ENCODE measurements at places on chromosomes 16 and 17.

DNA sequence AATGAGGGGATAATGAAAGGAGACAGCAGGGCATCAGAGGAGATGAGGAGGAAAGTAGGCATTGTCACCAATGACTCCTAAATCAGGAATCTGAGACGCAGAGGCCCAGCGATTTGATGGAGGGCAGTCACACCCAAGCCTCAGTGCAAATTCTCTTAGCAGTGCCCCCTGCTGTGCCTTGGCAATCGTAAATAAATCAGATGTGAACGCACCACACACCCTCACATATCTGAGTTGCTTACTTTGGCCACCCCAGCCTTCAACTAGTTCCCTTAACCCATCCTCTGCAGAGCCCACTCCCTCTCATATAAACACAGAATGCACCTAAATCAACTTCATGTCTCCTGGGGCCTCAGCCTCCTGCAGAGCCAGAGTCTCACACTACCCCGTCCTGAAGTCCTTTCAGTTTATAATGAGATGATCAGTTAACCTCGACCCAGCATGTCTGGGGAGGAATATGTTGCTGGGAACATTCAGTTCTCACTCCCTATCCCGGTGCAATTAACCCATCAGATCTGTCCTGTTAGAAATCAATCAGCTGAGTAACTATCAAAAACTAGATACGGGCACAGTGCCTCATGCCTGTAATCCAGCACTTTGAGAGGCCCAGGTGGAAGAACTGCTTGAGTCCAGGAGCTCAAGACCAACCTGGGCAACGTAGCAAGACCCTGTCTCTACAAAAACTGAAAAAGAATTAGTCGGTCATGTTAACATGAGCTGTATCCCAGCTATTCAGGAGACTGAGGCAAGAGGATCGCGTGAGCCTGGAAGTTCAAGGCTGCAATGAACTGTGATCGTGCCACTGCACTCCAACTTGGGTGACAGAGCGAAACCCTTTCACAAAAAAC is 78.4 kb downstream of the SLC39A11 start:
- DNase-seq: no peak

DNA sequence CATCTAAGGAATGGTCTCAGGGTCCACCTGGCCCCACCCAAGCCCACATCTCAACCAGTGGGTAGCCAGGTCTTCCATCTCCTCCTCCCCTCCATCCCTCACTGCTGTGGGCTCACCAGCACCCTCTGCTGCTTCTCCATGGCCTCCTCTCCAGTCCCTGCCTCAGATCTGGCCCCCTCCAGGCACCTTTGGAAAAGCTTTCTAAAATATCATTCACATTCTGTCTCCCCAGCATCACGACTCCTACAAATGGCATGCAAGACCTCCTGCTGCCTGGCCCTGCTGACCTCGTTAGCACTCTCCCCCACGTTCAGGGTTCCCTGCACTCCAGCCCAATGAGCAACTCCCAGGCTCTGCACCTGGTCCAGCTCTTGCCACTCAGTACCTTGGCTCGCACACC is 13.7 kb downstream of the GLP2R start:
- no peak for DNase-seq

DNA sequence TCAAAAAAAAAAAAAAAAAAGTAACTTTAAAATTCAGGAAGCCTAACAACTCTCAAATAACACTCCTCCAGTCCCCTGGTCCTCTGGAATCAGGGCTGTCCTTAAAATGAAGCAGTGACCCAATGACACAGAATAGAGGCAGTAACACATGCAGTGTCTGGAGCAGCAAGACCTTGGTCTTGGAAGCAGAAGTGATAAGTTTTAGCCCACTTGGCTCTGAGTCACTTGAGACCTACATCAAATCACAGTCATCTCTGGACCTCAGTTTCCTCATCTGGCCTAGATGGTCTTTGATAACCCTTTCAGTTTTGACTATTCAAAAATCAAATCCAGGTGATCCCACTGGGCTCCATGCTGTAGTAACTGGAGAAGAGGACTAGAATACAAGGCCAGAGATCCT is 39.0 kb downstream of the LYRM1 start:
- DNase-seq: no peak

GRCh38 chr17:55763856-55764255 is 13.0 kb downstream of the PCTP start:
- DNase-seq: no peak

DNA sequence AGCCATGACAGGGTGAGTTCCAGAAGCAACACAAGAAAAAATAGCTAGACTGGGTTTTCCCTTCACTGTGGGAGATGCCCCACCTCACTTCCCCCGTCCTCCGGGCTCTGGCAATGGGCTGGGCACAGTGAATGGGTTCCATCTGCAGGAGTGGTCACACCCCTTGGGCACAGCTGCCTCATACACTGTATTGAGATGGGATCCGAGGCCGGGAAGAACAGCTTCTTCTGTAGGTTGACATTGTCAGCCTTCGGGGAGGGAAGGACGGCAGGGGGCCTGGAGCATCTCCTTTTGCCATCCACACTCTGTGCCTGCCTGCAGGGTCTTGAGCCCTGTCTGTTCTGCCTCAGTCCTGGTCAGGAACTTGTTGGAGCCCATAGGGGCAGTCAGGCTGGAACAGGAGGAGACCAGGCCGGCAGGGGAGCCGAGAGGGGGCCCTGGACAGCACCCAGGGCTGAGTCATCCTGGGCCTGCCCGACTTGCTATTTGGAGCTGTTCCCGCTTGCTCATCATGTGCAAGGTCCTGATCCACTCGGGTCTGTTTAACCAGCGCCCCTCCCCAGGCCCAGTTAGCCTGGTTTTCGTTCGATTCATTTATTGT is 286.7 kb downstream of the SEC14L1 start:
- DNase-seq: no peak

DNA sequence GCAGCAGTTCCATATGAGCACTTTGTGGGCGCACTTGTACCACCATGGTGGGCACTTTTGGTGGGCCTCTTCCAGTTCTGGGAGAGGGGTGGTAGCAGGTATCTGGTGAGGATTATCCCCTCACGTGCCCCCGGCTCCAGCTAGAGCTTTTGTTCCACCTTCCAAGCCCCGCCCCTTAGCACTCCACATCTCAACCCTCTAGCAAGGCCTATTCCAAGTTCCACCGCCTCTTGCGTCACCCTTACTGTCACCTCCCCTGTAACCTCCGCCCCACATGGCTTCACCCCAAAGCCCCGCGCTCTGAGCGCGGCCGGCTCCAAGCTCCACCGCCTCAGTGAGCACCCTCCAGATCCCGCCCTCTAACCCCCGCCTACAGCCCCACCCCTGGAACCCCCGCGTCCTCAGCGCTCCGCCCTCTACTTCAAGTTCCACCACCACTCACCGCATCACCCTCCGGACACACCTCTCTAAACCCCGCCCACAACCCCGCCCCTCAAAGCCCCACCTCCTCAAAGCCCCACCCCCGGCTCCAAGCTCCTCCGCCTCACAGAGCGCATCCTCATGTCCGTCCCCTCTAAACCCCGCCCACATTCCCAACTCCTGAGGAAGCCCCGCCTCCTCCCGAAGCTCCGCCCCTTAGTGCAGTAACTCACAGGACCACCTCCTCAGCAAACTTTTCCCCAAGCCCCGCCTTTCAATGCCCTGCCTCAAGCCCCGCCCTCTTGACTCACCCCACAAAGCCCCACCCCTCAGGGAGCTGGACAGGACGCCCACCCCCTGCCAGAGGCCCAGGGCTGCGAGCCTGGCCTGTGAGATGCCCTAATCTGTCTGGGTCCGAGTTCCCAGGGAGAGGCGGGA is 11.1 kb downstream of the SCN4A start:
- DNase-seq: peak; percentile 64

- DNase-seq: no peak
Measured at GRCh38 chr17:2892305-2892971, 96.2 kb downstream of the RAP1GAP2 start.

- no peak for DNase-seq
Measured at GRCh38 chr16:30581457-30581856, 4.0 kb downstream of the ZNF785 start.

- DNase-seq: no peak
Measured at GRCh38 chr17:77042476-77043231, 98.1 kb upstream of the SEC14L1 start.

- DNase-seq: no peak
Measured at GRCh38 chr17:50534222-50534978, 1.9 kb downstream of the EPN3 start.

DNA sequence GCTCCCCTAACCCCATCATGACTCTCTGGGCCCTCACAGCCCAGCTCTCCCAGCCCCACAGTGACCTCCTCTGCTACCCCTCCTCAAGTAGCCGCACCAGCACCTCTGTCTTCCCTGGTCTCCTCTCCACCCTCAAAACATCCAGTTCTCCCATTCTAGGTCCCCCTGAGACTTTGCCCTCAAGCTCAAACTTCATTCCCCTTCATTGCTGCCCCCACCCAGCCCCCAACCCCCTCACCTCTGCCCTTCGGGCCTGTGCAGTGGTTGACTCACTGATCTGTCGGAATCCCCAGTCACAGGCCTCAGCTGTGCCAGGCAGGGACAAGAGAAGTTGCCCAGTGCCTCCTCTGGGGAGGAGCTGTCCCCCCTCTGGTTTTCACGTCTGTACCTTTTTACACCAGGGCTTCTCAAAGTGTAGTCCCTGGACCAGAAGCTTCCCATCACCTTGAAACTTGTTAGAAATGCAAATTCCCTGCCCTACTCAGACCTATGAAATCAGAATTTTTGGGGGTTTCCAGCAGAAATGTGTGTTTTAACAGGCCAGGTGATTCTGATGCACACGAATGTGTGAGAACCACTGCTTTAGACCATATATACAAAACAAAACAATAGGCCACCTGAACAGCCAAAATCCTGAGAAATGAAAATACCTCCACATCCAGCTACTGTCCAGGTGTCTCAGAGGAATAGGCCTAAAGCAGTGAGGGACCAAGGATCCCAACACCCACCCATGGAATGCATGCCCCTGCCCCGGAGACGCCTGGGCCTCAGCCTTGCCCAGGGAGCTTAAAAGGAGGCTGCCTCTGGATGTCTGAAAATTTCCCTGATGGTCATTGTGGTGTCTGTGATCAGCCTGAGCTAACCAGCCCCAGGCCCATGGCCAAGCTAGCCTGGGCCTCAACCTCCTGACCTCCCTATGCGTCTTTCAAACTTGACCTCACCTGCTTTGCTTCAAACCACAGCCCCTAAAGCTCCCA is 853 bp upstream of the DOK4 start:
- DNase-seq: peak; percentile 67

DNA sequence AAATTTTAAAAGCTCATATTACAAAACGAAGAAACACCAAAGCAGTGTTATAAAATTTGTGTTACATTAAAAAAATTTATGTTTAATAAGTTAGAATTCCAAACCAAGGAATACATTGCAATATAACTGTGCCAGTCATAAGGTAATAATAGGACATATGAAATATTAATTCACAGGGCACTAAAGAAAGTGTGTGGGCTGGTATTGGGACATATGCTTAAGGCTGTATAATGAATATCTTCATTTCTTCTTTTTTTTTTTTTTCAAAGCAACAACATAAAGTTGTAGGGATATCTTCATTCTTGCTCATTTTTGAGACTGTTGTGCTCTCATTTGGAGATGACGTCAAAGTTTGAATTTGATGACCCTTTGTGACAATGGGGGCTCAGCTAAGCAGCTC is 17.5 kb upstream of the FBXO47 start:
- no peak for DNase-seq

DNA sequence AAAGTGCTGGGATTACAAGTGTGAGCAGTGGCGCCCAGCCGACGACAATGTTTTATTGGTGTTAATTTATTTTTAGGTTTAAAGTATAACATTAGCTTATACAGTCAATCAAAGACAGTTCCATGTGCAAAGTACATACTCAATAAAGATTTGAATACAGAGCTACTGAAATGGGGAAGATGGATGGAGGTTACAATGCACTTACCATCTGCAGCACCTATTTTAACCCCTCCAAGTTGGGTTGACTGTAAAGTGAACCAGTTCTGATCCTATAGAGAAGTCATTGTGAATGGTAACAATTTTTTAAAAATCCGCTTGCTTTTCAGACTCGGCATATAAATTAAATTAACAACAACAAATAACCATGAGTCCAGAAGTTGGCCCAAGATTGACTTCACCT is 679 bp upstream of the PSKH1 start:
- DNase-seq: no peak

DNA sequence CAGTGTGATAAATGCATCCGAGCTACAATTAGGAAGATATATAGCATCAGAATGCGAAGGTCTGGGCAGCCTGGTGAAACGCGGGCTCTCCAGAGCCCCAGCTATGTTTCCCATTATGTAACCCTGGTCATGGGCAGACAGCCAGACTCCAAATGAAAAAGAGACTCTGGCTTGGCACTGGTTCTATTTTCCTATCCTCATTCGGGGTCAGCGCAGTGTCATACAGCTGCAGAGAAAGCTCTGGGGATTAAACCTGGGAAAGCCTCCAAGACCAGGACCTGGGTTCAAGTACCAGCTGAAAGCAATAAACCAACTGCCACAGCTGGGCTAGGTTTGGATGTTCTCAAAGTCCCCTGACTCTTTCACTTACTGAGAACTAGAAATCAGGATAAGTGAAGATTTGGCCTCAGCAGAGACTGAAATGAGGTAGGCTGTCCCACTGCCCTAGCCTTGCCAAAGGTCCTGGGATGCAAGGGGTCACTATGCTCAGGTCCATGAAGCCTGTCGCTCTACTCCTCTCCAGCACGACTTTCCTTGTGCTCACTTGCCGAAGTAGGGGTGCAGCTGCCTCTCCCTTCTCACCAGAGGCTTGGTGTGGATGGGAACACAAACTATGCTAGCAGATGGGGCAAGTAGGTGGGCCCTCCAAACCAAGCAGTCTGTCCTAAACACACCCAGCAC is 123.8 kb downstream of the SMG6 start:
- no peak for DNase-seq

- no peak for DNase-seq
Measured at GRCh38 chr17:55859301-55859795, 108.5 kb downstream of the PCTP start.

GRCh38 chr16:82524976-82525375 is 101.8 kb upstream of the CDH13 start:
- no peak for DNase-seq

DNA sequence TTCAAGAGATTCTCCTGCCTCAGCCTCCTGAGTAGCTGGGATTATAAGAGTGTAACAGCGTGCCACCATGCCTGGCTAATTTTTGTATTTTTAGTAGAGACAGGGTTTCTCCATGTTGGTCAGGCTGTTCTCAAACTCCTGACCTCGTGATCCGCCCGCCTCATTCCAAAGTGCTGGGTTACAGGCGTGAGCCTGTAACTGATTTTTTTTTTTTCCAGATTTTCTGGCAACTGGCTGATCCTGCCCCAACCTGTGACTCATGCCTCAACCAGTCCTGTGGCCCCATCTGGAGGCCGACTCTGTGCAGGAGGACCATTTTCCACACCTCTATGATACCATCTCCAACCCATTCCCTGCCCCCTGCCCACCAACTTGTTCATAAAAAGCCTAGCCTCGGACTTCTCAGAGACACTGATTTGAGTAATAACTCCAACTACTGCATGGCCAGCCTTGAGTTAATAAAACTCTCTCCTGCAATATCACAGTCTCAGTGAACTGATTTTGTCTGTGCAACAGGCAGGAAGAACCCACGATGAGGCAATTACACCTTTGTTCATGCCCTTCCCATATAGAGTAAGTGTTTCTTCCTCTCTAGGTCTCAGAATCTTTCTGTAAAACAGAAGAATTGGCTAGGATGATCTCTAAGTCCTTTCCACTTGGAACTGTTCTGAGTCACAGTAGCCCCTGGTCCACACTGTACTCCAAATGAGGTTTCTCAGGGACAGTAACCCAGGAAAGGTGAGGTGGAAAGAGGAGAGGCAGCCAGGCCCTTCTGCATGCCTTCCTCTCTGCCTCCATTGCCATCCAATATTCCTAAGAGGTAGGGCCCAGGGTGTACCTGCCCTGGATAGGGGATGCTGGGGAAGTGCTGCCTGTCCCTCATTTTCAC is 8.8 kb upstream of the CNOT1 start:
- no peak for DNase-seq

GRCh38 chr16:12899529-12900143 is 1.8 kb upstream of the SHISA9 start:
- no peak for DNase-seq

- DNase-seq: no peak
Measured at GRCh38 chr16:35733278-35733965, 2274.0 kb downstream of the TP53TG3F start.

Data from GM13977 (cell line).